Stimulated activated CD4-positive, alpha-beta T cell treated with anti-CD3 and anti-CD28 coated beads, Interleukin-4, amount 100 ng/mL, for 1 hour (primary cell): ENCODE measurements at places on chromosomes 7 and 10.
A peak's percentile ranks its signal among the peaks of the same experiment; 100 is the strongest.

DNA sequence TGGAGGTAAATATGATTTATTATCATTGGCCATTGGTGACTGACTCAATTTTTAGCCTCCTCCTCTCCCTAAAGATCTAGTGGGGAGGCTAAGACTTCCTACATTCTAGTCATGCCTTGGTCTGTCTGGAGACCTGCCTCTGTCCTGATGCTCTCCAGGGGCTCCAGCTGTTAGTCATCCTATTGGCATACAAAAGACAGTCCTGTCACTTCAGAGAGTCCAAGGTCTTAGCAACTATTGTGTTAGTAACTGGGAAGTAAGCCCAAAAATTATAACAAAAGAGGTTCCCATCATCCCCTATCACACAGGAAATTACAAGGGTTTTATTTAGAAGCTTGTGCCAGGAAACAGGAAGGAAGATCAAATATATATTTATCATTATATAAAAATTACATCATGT is 400.6 kb upstream of the VSTM2A start:
- no peak for DNase-seq

- DNase-seq = no peak
These were observed 28.9 kb downstream of the ZNF25 start for GRCh38 chr10:37947526-37947925.

DNA sequence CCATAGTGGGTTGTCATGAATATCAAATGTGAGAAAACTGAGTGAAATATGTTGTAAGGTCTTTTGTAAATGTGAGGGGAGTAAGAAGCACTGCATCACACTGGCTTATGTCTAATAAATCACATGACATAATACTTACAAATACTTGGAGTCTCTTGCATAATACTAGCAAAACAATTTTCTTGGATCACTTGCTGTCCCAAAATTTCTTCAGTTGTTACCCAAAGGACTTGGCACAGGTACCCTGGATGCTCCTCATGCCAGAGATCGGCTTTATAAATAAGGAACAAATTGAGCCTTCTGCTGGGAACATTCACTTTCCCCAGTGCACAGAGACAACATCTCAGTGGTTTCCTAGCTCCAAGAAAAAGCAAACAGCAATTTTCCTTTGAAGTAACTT is 5.0 kb upstream of the LRIT2 start:
- DNase-seq = no peak

DNA sequence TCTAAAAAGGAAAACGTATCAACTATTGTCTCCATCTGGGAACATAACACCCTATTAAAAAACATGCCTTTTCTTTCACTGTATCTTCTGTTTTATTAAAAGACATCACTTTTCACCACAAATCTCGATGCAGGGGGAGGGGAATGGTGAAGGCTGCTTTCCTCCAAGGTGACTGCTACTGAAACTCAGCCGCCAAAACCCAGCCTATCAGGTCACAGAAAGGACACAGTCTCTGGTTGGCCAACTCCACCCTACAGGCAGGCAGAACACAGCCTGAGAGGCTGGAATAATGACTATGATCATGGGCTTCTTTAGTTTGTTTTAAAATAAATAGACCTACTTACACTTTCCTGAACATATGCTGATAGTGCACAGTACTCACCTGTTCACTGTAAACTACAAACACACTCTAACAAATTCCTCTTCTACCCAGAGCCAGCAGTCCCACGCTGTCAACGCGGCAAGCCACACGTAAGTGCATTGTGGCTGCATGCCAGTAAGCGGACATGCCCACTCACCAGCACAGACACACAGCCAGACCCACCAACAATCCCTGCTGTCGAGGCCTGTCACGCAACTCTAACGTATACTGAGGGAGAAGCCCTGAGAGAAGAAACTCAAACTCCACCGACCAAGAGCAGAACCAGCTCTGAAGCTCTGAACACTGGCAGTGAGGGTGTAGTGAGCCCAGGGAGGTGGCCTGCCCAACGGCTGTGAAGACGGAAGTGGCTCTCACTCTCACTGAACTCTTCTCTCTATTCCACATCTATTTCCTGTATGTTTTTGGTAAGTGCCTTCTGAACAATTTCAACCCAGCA is 41.8 kb downstream of the NCAPG2 start:
- no peak for DNase-seq

DNA sequence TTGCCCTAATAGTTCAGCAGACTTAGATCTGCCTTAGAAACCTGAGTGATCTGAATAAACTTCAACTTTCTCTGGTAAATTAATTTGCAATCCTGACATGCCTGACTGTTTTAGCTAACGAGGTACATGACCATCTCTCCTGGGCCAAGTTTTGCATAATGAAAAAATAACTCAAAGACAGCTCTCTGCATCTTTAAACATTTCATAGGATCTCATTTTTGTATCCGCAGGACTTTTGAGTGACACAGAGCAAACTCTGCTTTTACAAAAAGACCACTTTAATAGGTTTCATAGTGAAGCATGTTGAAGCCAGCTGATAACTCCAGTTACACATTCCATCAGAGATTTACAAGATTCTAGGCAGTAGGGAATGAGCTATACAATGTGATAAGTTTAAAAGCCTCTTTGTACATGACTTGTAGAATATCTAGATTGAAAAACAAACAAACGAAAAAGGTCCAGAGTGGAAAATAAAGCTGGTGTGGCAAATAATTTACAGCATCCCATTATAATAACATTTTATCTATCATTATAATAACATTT is 2.1 kb downstream of the PRKG1 start:
- no peak for DNase-seq

GRCh38 chr7:148589640-148590039 is 926 bp upstream of the C7orf33 start:
- DNase-seq = no peak

DNA sequence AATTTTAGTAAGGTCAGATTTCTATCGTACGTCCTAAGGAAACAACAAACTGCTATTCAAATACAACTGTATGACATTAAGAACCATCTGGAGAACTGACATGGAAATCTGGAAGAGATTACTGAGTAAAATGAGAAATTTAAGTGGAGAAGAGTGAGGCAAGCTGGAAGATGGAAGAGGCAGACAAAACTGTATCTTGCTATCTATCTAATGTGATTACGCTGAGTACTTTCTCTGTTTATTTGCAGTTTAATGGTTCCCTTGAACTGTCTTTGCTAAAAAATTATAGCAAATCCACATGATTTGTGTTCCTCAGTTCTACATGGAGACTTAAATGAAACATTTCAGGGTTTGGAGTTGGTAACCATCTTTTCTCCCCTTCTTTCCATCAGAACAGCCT is 927.1 kb upstream of the MBL2 start:
- no peak for DNase-seq

- no peak for DNase-seq
These were observed 954.7 kb upstream of the ZNF722 start for GRCh38 chr7:63043657-63044543.

DNA sequence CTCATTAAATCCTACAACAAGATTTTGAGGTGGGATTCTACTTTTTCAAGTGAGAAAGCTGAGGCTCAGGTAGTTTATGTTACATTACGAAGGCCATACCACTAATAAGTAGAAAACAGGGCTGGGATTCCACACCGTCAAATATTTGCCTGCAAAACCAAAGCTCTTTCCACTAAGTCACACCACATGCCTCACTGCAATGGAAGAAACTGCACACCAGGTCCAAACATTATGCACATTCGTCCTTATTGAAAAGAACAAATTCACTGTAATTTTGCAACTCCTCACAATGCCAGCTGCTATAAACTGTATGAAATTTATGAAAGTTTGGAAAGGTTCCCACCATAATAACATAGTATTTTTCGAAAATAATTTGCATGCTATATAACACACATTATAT is 66.5 kb downstream of the DGKB start:
- no peak for DNase-seq

DNA sequence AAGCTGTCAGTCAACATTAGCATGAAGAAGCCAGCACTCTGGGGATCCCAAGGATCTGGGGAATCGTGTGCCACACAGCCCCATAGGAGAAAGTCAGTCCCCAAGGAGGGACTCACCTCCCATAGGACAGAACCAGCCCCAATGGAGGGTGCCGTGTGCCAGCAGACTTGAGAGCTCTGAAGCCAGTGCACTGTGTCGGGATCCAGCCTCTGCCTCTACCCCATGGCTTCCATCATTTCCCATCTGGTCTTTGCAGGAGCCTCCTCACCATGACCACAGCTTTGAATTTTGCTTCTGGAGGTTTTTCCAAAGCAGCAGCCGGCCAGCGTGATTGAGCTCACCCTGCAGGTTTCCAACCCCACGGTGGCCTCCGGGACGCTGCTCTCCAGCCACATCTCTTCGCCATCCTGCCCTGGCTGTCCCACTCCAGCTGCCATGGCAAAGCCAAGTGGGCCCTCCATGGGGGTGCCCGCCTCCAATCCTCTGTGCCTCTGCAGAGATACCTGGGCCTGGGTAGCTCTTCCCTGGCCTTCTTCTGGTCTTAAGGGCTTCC is 171.8 kb upstream of the SHH start:
- no peak for DNase-seq

- DNase-seq = no peak
These were observed 509.0 kb upstream of the PODXL start for GRCh38 chr7:132065193-132065988.

- no peak for DNase-seq
These were observed 64.9 kb downstream of the DNMBP start for GRCh38 chr10:99944860-99945259.

DNA sequence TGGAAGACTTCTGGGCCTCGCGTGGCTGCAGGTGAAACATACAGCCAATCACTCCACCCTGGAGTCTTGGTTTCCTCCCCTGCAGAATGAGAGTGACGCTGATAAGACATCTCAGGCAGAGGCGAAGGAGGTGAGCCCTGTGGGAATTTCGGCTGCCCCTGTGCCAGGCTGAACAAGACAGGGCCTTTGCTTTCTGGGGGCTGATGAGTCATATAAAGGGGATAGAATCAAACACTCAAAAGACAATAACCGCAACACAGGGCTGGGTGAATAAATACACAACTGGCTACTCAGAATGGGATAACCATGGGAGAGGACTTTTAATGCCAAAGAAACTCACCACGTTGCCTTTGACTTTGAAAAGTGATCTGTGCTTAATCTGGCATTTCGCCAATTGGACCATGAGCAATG is 143.8 kb downstream of the KCNMA1 start:
- DNase-seq = no peak

DNA sequence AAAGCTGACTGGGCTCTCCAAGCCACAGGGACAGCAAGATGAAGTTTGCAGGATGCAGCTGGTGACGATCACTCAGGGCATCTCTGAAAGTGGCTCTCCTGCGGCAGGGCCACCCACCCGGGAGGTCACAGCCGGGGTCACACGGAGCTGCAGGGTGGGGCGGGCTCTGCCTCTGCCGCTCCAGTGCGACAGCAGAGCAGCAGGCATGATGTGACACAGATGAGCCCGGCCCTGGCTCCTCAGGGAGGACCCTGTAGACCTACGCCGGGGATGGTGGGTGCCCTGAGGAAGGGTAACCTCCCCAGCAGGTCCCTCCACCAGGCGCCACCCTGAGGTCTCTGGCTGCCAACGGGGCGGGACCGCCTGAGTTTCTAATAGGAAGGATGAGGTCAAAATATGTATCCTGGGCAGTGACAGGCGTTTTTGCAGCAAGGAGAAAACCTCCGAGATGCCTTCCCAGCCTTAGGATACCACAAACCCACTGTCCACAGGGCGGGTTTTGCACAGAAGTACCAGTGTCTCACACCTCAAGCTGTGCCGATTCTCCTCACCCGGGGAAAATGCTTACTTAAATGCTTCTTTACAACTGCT is 114.8 kb upstream of the DIP2C start:
- no peak for DNase-seq

GRCh38 chr7:132443761-132444520 is 132.3 kb downstream of the PLXNA4 start:
- no peak for DNase-seq

GRCh38 chr7:113824117-113824823 is 94.5 kb downstream of the PPP1R3A start:
- DNase-seq = no peak

DNA sequence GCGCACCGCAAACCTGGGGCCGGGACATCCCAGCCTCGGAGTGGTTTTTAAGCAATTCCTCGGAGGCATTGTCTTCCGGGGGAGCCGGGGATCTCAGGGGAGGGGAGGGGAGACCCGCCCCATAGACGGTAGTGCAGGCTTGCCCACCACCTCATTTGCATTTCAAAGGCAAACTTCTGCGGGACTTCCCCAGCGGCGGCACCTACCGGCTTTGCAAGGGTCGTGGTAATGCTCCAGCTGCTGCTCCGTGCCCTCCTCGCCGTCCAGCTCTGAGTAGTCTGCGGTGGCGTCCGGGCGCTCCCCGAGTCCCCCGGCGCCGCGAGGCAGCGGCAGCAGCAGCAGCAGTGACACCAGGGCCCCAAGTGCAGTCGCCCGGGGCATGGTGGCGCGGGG is 425 bp downstream of the TLL2 start:
- peak; percentile 29 for DNase-seq

DNA sequence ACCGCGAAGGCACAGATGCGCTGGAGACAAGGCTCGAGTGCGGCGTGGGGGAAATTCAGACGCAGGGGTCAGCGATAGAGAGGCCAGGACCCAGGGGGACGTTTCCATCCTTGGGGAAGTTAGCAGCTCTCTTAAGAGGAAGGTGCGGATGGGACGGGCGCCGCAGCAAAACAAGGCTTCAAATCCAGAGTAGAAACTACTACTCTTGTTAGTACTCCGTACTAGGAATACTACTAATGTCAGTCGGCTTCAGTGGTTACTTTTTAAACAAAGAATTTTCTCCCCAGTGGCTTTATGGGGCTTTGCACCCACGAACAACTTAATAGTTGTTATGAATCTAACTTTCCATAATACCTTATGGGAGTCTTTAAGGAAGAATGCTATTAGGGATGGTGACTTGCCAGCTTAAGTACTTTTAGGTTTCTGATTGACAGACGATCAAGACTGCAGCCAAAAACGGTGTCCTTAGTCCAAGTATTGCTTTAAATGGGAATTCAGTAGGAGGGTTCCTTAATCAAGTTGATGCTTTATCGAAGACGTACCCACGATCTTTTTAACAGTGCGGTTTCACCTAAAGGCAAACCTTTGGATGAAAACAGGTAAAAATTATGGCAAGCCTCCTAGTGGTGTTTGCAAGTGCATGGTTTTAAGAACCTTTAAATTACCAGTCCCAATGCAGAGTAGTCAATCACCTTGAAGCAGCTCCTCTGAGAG is 812 bp upstream of the IDE start:
- DNase-seq = no peak
